ENCODE measurements at places on chromosomes 7 and 10. TPM values are rescaled to one million over a fixed set of nuclear protein-coding genes. Genes with fewer than 3 reads are reported as not detected.

DNA sequence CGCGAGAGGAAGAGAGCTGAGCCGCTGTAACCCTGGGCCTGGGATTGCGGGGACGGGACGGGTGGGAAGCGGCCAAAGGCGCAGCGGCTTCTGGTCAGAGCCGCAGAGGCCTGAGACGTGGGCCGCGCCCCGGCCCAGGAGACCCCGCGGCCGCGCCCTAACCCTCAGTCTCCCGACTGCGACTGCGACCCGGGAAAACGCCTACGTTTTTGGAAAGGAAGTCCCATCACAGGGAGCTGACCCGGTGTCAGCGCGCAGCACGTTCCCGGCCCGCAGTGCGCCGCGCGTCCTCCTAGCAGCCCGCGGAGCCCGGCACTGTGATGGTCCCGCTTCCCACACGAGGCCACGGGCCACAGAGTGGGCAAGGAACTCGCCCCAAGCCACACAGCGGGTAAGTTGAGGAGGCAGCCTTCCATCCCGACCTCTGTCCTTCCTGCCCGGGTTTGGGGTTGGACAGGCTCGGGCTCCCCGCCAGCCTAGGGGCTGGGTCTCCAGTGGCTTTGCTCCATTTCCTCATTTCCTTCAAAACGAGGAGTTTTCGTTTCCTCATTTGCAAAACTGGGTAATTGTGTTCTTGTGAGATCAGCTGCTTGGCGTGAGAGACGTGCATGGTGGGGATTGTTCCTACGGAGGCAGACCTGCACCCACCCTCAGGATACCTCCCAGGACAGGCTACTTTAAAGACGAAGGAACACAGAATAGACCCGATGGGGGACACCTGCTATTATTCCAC lies 1.2 kb downstream of the GPNMB start:
- DNase-seq = peak; percentile 27

DNA sequence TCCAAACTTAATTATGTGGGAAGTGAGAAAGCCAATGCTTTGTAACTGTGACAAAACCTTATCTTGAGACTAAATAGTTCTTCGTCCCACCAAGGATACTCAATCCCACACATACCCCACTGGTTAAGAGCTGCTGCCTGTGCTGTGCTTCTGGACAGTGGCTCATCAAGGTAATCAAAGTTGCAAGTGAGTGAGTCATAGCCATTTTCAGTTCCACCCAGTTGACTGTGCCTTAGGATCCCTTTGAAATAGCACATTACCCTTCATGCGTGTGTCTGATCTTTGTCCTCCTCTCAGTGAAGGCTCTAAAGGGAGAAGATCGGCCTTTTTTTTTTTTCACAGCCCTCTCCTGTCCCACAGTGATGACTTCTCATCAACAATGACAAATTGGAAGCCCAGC lies 706.0 kb upstream of the AUTS2 start:
- no peak for DNase-seq

DNA sequence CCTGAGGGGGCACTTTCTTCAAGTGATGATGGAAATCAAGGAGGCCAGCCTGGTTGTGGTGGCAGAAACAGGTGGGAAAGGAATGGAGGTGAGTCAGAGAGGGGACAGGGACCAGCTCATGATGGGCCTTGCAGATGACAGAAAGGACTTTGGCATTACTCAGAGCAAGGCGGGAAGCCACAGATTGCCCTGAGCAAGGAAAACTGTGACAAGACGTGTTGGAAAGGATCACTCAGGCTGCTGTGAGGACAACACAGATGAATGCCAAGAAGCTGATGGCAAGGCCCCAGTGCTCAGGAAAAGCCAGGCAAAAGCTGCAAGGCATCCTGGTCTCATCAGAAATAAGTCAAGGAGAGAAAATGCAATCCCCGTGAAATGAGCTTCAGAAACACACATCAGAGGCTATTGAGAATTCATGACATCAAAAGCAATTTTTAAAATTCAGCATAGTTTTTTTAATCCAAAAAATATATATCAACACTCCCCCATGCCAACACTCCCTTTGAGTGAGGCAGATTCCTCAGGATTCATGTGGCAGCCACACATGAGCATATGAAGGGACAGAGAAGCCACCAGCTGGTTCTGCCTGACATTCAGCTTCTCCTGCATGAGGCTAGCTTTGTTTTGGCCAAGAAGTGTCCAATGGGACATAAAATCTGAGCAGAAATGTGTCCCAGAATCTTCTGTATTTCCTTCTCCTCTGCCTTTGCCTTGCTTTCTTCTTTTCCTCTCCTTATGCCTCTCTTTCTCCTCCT lies 244.5 kb upstream of the MYO3A start:
- DNase-seq = no peak

TMEM72 gene
- 19.3 TPM for total RNA-seq

HYAL4 gene
- not detected for total RNA-seq

PAOX gene
- total RNA-seq = 7.0 TPM

Data from kidney (tissue), 22 donors.